ENCODE measurements at places on chromosomes 11 and 22. TPM values are rescaled to one million over a fixed set of nuclear protein-coding genes. Genes with fewer than 3 reads are reported as not detected.

GRCh38 chr11:117931971-117932370, 2.8 kb upstream of the TMPRSS13 start:
- H3K27ac ChIP-seq = peak overlapping the region; percentile 98

The OTOG gene
- not detected for total RNA-seq

DNA sequence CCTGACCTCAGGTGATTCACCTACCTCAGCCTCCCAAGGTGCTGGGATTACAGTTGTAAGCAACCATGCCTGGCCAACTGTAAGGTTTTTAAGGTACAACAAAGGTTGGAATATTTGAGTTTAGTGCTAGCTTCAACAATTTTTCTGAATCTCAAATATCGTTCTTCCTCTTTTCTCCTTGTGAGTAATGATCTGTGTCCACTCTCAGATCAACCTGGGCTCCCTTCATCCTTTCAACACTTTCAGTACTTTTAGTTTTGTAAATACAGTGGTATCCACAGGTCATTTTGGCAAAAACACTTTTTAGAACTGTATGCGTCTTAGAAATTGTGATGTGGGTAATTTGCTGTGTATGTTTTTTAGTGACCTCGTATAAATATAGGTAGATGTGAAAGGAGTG, 7.9 kb downstream of the PACS1 start:
- no peak for DNase-seq
- no peak overlapping the region for H3K4me3 ChIP-seq
- peaks cover 49% of the 10 kb centered on the region for H3K36me3 ChIP-seq
- H3K4me1 ChIP-seq = peaks cover 68% of the 10 kb centered on the region
- H3K27ac ChIP-seq = no peak overlapping the region

DNA sequence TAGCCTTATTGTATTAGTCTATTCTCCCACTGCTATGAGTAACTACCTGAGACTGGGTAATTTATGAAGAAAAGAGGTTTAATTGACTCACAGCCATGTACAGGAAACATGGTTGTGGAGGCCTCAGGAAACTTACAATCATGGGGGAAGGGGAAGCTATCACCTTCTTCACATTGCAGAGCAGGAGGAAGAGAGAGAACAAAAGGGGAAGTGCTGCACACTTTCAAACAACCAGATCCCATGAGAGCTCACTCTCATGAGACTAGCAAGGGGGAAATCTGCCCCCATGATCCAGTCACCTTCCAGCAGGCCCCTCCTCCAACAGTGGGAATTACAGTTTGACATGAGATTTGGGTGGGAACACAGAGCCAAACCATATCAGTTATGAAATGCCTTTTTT, 179.4 kb downstream of the ARHGAP42 start:
- no peak overlapping the region for H3K27ac ChIP-seq
- DNase-seq = no peak
- no peaks in the 10 kb centered on the region for H3K4me1 ChIP-seq
